ENCODE measurements at places on chromosomes 11 and 22.

- no peak for DNase-seq
- no peak overlapping the region for H3K4me3 ChIP-seq
- no peaks in the 10 kb centered on the region for H3K36me3 ChIP-seq
- H3K27ac ChIP-seq = no peak overlapping the region
- no peaks in the 10 kb centered on the region for H3K4me1 ChIP-seq
Measured at GRCh38 chr11:72493426-72494108, 59.2 kb upstream of the CLPB start.

DNA sequence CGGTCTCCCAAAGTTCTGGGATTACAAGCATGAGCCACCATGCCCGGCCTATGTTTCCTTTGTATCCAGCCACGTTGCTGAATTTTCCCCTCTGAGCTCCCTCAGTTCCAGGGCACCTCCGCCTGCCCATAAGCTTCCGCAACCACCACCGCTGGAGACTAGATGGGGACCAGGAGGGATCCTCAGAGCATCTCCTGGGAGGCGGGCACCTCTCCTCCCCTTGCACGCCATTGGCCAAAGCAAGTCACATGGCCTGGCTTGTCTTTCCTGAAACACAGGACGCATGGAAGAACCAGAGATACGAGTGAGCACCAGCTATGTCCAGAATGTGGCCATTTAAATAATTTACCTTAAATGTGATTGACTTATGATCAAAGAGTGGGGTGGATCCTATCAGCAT lies 388.3 kb downstream of the BRD1 start:
- no peaks in the 10 kb centered on the region for H3K36me3 ChIP-seq
- H3K4me3 ChIP-seq = no peak overlapping the region
- no peak overlapping the region for H3K27ac ChIP-seq
- no peak for DNase-seq

DNA sequence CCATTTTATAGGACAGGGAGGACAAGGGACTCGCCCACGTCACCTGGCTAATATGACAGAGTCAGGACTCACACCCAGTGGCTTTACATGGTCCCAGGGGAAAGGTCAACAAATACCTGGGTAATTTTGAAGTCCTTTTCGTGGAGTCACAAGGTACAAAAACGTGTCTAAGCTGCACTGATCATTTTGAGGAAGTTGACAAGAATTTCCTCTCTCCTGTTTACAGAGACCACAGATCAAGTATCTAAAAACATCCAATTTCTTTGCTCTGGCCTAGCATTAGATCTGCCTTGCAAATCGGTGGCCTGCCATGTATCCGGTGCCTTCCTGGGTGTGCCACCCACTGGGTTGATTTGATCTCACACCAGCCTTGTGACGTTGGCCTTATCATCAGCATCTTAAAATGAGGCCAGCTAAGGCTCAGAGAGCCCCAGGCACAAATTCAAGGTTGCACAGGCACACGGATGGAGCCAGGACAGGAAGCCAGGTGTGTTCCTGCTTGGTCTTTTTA lies 17.6 kb downstream of the GDPD5 start:
- no peak overlapping the region for H3K27ac ChIP-seq
- no peaks in the 10 kb centered on the region for H3K36me3 ChIP-seq
- no peak overlapping the region for H3K4me3 ChIP-seq
- no peak for DNase-seq
- no peaks in the 10 kb centered on the region for H3K27me3 ChIP-seq

GRCh38 chr22:49406047-49406650 lies 421.5 kb downstream of the BRD1 start:
- no peaks in the 10 kb centered on the region for H3K27me3 ChIP-seq
- no peaks in the 10 kb centered on the region for H3K36me3 ChIP-seq
- no peak for DNase-seq
- H3K4me1 ChIP-seq = no peaks in the 10 kb centered on the region
- H3K4me3 ChIP-seq = no peak overlapping the region
- no peak overlapping the region for H3K27ac ChIP-seq

DNA sequence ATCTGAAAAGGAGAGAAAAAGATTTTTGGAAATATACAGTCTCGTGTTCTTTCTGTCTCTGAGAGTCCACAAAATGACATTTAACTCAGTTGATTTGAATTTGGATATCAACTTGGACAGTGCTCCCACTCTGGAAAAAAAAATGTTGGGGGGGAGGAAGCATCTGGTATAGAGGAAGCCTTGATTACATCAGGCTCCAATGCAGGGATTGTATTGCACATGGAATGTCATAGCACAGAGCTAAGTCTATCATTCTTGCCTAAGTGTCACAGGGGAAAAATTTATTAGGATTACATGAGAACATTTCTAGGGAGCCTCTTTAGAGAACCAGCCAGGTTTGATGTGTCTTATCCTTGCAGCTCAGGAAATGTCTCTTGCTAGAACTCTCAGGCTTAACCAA lies 23.0 kb downstream of the MS4A6A start:
- DNase-seq = no peak
- no peaks in the 10 kb centered on the region for H3K36me3 ChIP-seq
- H3K4me1 ChIP-seq = no peaks in the 10 kb centered on the region
- H3K27ac ChIP-seq = no peak overlapping the region

DNA sequence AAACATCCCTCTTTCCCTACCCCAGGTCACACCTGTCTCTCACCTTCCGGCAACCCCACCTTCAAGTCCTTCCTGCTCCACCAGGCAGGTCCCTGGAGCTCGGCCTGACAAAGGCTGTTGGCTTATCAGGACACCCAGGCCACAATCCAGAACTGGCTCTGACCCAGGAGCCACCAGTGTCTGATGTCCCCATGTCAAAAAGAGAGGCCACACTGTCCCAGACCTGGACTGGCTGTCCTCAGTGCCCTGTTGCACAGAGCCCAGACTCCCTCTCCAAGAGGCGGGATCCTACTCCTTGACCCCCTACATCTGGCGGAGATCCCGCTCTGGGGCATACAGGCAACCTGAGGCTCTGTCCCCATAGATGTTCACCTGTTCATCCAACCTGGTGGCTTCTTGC lies 116.0 kb downstream of the MN1 start:
- H3K36me3 ChIP-seq = no peaks in the 10 kb centered on the region
- no peak overlapping the region for H3K4me3 ChIP-seq
- H3K27ac ChIP-seq = peak overlapping the region; percentile 93

GRCh38 chr11:85663080-85663752 lies 1.7 kb downstream of the CREBZF start:
- peaks cover 42% of the 10 kb centered on the region for H3K4me1 ChIP-seq
- no peaks in the 10 kb centered on the region for H3K27me3 ChIP-seq
- peak overlapping the region; percentile 98 for H3K27ac ChIP-seq
- H3K36me3 ChIP-seq = no peaks in the 10 kb centered on the region
- peak overlapping the region; percentile 94 for H3K4me3 ChIP-seq

DNA sequence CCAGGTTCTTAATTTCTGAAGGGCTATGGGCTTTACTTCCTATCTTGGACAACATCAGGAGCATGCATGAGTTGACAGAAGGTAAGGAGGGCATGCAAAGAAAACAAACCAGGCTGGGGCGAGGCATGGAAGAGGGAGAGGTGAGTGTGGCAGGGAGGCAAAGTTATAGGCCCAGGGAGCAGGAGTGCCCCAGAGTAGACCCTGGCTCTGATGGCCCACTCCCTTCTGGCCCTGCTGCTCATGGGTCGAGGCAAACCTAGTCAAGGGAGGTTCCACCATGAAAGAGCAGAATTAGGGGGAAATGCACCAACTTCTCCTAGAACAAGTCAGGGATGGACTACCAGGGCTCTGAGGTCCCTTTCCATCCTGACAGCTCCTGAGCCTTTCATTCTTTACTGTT lies 10.2 kb downstream of the CHRNA10 start:
- no peaks in the 10 kb centered on the region for H3K36me3 ChIP-seq
- H3K27ac ChIP-seq = no peak overlapping the region
- H3K27me3 ChIP-seq = no peaks in the 10 kb centered on the region
- no peak overlapping the region for H3K4me3 ChIP-seq
- no peaks in the 10 kb centered on the region for H3K4me1 ChIP-seq

DNA sequence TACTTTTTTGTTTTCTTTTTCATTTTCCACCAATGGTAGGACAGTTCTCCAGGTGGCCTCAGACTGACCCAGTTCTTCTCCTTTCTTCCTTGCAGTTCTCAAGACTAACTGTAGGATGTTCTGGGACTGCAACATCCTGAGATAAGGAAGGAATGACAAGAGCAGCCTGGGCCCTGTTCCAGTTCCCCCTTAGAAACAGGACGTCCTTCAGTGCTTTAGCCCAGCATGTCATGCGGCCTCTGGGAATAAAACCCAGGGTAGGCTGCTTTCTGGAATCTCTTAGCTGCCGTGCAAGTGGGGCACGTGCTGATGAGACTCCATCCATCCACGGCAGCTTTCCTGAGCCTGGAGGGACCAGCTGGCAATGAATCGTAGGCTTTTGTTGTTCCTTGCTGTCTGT lies 24.0 kb upstream of the CADM1 start:
- H3K36me3 ChIP-seq = no peaks in the 10 kb centered on the region
- no peak for DNase-seq
- H3K4me3 ChIP-seq = no peak overlapping the region
- no peaks in the 10 kb centered on the region for H3K27me3 ChIP-seq
- H3K27ac ChIP-seq = no peak overlapping the region

DNA sequence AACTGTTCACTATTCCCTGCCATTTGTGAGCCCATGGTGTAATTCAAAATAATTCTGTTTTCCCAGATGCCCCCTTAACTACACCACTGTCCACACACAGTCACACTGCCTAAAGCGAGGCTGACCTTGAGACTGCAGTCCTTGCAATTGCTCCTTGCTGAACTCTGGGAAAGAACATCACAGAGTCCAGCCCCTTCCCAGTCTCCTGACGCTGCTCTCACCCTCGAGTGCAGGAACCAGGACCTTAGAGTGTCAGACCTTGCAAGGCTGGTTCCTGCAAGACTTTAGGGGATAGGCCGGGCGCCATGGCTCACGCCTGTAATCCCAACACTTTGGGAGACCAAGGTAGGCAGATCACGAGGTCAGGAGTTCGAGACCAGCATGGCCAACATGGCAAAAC lies 33.6 kb downstream of the AHNAK start:
- no peak overlapping the region for H3K4me3 ChIP-seq
- no peaks in the 10 kb centered on the region for H3K27me3 ChIP-seq
- no peaks in the 10 kb centered on the region for H3K36me3 ChIP-seq
- H3K4me1 ChIP-seq = peaks cover 8% of the 10 kb centered on the region
- H3K27ac ChIP-seq = no peak overlapping the region
- DNase-seq = no peak

GRCh38 chr11:30573951-30574350 lies 12.2 kb downstream of the MPPED2 start:
- H3K4me1 ChIP-seq = no peaks in the 10 kb centered on the region
- no peak for DNase-seq
- no peak overlapping the region for H3K27ac ChIP-seq
- no peaks in the 10 kb centered on the region for H3K36me3 ChIP-seq
- H3K4me3 ChIP-seq = no peak overlapping the region

GRCh38 chr11:64846998-64847666 lies 2.7 kb upstream of the CDC42BPG start:
- H3K27me3 ChIP-seq = peaks cover 2% of the 10 kb centered on the region
- no peak overlapping the region for H3K4me3 ChIP-seq
- DNase-seq = peak; percentile 93
- H3K36me3 ChIP-seq = no peaks in the 10 kb centered on the region

- no peaks in the 10 kb centered on the region for H3K36me3 ChIP-seq
- H3K4me3 ChIP-seq = peak overlapping the region; percentile 32
- peak; percentile 51 for DNase-seq
- H3K4me1 ChIP-seq = no peaks in the 10 kb centered on the region
- no peaks in the 10 kb centered on the region for H3K27me3 ChIP-seq
Measured at GRCh38 chr11:267491-267994, 10.7 kb upstream of the NLRP6 start.

- no peaks in the 10 kb centered on the region for H3K36me3 ChIP-seq
- H3K4me1 ChIP-seq = no peaks in the 10 kb centered on the region
- H3K4me3 ChIP-seq = no peak overlapping the region
- DNase-seq = no peak
Measured at GRCh38 chr22:30514252-30514651, 8.8 kb upstream of the SEC14L4 start.

DNA sequence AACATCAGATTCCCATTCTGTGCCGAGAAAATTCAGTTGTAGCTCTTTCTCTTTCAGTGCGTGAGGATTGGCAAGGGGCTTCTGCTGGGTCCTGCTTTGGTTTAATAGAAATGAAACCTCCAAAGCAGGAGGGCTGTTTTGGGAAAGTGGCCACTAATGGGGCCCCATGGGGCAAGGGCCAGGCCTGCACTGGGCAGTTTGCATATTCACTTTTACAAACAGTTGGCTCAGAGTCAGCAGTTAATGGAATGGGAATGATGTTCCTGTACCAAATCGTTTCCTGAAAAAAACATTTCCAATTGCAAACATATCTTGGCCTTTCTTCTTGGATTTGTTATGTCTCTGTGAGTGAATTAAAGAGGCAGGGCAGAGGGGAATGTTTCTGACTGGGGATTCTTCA lies 92.1 kb downstream of the PARVA start:
- no peak overlapping the region for H3K27ac ChIP-seq
- no peaks in the 10 kb centered on the region for H3K4me1 ChIP-seq
- H3K27me3 ChIP-seq = no peaks in the 10 kb centered on the region

DNA sequence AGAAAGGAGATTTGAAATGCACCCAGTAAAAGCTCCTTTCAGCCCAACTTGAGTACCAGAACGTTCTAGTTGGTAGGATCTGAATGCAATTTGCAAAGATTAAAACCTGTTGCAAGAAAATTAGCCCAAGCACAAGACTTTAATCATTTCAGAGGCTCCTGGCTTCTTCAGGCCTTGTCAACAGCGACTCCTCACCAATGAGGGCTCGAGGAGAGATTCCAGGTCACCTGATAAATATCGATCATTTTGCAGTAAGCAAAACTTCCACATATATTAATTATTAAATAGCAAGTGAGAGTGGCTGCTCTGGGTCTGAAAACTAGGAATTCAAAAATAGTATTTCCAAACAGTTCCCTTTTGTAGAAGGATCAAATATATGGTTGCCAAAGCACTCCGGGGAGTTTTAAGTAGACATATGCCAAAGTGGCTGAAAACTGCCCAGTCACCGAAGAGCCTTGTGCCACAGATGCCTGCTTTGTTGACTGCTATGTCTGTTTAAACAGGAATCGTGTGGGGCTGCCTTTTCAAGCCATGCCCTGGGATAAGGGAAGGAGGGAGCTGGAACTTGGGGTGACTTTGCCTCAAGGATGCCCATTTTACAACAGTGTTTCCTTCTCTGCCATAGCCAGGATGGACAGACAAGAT lies 64.0 kb downstream of the CSNK2A3 start:
- H3K27me3 ChIP-seq = no peaks in the 10 kb centered on the region
- no peaks in the 10 kb centered on the region for H3K36me3 ChIP-seq
- DNase-seq = no peak
- no peaks in the 10 kb centered on the region for H3K4me1 ChIP-seq
- H3K4me3 ChIP-seq = no peak overlapping the region

GRCh38 chr11:111841370-111842053 lies 29.9 kb downstream of the ALG9 start:
- H3K4me3 ChIP-seq = no peak overlapping the region
- no peaks in the 10 kb centered on the region for H3K27me3 ChIP-seq
- H3K27ac ChIP-seq = peak overlapping the region; percentile 83
- H3K36me3 ChIP-seq = peaks cover 67% of the 10 kb centered on the region
- H3K4me1 ChIP-seq = peaks cover 38% of the 10 kb centered on the region
